ENCODE measurements at places on chromosomes 7 and 10.
A peak's percentile ranks its signal among the peaks of the same experiment; 100 is the strongest.

DNA sequence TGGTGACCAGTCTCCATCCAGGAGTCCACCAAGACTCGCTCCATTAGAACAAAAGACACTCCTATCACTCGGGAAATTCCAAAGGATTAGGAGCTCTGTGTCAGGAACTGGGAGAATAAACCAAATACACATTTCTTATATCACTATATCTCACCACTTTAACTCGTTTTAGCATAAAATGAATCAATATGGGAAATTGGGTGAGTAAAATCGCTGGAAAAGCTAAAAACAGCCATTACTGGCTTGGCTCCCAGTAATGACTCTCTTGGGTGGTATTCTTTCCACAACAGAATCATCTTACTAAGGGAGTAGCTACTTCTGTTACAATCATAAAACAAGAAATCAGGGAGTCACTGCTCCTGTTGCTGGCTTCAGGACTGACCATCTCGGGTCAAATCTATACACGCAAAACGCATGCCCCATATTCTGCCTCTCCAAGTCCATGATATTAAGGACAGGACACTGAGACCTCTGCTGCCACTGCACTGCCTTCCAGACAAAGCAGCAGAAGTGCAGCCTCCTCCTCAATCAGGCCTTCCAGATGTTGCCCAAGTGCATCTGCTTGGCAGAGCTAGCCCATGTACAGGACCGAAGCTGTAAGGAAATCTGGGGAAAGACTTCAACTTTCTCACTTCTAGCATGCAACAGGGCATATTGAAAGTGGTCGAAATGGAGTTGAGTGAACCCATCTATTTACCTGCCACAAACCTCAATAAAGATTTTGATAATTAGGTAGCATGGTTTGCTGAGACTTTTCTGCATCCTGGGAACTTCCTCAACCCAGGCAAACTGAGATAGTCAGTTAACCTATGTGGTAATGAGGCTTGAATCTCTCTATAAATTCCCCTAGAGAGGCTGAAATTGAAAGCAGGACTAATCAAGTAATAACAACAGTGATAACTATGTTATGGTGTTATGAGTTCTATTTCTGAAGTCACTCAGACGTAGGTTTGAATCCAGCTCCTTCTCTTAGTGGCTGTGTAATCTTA, 14.4 kb upstream of the PANK1 start:
- DNase-seq: no peak

DNA sequence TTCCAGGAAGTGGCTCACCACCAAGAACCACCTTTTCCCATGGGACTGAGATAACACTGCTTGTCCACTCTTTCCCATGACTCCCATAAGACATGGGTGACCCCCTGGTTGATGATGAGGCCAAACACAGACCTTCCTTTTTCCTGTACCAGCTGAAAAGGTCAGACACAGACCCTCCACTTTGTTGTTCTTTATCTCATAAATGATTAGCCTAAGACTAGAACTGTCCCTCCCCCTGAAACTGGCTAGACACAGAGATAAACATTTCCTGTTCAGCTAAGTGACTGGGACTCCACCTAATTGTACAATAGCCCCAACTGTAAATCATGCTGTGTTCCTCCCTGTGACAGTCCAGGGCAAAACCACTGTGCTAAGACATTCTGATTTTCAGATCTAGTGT, 8.2 kb upstream of the NRG3 start:
- DNase-seq: no peak

- no peak for DNase-seq
Observed at GRCh38 chr7:55335151-55335550, 30.0 kb upstream of the LANCL2 start.

DNA sequence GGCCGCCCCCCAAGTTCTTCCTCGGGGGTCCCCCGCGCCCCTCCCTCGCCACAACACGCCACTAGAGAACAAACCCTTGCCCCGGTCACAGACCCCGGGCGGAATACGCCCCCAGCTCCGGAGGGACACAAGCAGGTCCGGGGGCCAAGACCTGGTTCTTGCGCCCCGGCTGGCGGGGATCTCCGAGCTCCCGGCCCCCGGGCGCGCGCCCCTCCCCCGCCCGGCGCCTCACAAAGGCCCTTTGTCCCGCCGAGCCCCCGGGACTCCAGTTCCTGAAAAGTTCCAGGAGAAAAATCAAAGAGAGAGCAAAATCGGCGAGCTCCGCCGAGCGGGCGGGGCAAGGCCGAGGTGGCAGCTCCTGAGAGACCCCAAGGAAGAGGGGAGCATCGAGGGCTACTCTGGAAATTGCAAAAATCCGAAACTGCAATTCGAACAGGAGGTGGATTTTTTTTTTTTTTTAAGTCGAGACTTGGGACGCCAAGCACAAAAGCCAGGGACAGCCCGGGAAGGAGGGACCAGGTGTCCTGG, 4.0 kb downstream of the TNRC18 start:
- DNase-seq: no peak

GRCh38 chr10:69800109-69800508, 1.6 kb upstream of the COL13A1 start:
- DNase-seq: no peak

GRCh38 chr10:99927721-99928280, 81.9 kb downstream of the DNMBP start:
- DNase-seq: no peak

DNA sequence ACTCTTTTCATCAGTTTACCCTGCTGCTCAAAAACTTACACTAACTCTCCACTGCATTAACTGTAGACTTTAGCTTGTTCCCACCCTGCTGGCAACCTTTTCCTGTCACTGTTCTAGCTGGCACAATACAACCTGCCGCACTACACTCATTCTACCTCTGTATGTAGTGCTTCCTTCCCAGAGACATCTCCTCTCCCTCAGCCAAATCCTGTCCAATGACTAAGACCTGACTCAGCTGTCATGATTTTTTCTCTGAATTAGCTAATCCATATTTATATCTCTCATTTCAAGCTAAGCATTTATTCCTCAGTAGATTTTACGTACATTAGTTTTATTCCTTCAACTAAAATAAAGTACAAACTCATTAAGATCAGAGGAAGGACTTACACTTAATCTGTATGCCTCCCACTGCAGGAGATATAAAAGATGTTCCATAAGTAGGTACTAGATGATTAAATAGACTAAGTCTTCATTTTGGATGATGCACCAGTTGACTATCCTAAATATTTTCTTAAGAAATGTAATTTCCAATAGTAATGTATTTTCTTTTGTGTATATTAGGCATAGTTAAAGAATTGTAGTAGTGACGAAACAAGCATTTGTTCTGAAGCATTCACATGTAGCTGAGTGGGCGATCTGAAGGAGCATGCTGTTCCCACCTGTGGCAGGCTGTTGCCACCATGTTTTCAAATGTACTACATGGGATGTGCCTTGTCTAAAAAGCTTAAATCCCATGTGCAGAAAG, 189.1 kb downstream of the SKAP2 start:
- no peak for DNase-seq

DNA sequence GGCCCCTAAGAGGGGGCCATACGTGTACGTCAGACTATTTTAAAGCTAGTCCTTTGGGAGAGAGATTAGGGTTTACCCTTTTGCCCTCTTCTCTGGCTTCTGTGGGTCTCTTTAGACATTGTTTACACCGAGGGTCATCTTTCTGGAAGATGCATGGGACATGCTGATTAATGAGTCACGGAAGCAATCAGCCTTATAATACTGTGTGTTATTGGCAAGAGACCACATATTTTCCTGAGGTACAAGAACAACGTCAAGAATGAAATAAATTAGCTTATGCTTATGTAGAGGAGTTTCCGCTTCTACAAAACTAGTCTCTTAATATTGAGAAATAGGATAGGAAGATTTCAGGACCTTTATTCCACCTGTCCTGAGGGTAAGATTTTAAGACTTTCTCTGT, 327.7 kb downstream of the BBS9 start:
- DNase-seq: no peak

DNA sequence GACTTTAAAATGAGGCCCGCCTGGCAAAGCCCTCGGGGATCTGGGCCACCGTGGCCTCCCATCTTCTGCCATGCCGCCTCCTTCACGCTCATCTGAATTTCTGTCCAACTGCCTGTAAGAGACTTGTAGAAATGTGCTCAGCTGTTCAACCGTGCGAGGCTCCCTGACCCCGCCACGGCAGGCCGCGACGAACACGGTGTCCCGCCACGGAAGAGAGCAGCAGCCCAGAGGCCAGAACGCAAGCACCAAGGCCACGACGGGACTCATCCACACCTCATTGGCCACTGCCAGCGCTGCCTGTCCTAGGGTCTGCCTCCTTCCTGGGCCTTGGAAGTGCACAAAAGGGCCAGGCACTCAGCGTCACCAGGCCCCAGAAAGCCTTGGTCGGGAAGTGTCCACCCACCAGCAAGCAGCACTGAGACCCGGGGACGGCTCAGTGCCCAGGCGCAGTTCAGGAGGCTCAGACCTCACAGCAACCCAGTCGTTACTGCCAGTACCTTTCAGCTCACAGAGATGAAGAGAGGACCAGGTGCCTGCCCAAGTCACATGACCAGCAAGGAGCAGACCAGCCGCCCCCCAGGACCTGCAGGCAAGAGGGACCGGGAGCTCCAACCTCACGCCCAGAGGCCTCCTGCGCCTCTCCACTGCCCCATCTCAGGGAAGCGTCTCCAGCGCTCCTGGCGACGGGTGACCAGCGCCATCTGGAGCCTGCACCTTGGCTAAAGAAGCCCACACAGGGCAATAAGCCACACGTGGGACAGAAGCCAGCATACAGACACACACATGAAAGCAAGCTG, 85.9 kb downstream of the MAD1L1 start:
- no peak for DNase-seq

DNA sequence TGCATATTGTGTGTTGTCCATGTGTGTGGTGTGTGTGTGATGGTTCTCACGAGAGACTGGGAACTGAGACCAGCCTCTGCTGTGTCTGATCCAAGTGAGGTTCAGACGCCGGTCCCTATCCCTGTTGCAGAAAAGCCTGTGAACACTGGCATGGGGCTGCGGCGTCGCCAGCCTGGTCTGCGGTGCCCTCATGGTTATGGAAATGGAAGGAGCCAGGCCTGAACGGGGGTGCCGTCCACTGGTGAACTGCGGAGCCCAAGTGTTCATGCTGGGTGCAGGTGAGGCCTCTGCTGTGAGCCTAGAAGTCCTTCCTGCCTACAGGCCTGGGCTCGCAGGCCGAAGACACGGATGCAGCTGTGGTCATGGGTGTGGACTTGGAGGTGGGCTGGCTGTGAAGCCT, 18.7 kb upstream of the NCAPG2 start:
- no peak for DNase-seq

- DNase-seq: no peak
Observed at GRCh38 chr10:100345570-100346330, 1.3 kb upstream of the SCD start.

- DNase-seq: no peak
Observed at GRCh38 chr7:22390516-22390915, 33.6 kb upstream of the RAPGEF5 start.

GRCh38 chr7:141700848-141701371, 1.1 kb downstream of the DENND11 start:
- no peak for DNase-seq

DNA sequence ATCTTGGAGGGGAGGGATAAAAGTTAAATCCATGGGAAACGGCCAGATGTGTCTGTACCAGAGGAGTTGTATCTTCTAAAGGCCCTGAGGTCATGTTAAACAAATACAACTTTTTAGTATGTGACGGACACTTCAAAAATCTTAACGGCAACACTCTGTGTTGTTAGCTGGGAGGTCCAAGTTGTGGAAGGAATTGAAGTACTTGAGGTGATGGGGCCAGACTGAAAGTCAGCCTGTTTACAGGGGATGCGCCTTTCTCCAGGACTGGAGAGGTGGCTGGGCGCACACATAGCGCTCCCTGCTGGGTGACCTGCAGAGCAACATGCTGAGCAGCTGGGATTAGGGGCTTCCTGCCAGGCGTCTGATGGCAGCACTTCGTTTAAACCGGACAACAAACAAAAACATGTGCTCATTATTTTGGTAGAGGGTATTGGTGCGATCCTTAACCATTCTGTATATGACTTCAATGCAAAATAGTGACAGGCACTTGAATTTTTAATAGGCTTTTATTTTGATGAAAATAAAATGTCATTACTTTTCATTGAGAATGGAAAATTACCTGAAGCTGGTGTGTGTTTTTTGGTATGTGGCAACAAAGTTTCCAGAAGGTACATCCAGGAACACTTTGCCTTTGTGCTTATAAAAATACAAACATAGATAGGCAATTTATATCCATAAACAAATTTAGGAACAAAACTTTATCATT, 198.2 kb downstream of the MLLT10 start:
- peak; percentile 17 for DNase-seq

GRCh38 chr10:132578287-132578951, 40.8 kb downstream of the INPP5A start:
- DNase-seq: no peak

GRCh38 chr7:24701261-24702235, 55.7 kb downstream of the GSDME start:
- no peak for DNase-seq

DNA sequence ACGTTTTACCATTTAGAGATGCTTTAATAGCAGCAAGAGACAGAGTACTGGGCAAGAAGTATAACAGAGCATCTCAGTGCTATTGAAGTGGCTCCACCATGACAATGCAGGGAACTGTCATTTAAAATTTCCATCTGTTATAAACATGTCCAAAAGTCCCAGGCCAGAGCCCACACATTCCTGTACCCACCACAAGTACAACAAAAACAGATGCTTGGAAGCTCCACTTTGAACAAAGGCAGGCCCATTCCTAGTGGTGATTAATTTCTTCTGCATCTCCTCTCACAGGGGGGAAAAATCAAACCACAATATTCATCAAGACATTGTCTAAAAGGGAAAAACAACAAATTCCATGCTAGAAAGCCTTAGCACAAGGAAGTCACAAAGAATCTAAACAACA, 627.9 kb downstream of the PARD3 start:
- DNase-seq: no peak

GRCh38 chr7:22485189-22485588, 14.8 kb downstream of the STEAP1B start:
- no peak for DNase-seq

GRCh38 chr7:32093415-32094408, 23.5 kb upstream of the PDE1C start:
- no peak for DNase-seq

GRCh38 chr7:73858807-73859206, 2.2 kb upstream of the TMEM270 start:
- no peak for DNase-seq

GRCh38 chr10:112137154-112137987, 46.2 kb downstream of the GPAM start:
- peak; percentile 44 for DNase-seq

GRCh38 chr10:103921750-103922195, 3.8 kb upstream of the STN1 start:
- no peak for DNase-seq

All from stimulated activated CD4-positive, alpha-beta T cell treated with anti-CD3 and anti-CD28 coated beads, Interleukin-12 subunit alpha, Interleukin-12 subunit beta, amount 100 ng/mL, for 48 hours (primary cell).